Stimulated activated naive CD4-positive, alpha-beta T cell treated with Interleukin-2 at 50 U/mL for 16 hours (primary cell): ENCODE measurements at places on chromosomes 6 and 20.

DNA sequence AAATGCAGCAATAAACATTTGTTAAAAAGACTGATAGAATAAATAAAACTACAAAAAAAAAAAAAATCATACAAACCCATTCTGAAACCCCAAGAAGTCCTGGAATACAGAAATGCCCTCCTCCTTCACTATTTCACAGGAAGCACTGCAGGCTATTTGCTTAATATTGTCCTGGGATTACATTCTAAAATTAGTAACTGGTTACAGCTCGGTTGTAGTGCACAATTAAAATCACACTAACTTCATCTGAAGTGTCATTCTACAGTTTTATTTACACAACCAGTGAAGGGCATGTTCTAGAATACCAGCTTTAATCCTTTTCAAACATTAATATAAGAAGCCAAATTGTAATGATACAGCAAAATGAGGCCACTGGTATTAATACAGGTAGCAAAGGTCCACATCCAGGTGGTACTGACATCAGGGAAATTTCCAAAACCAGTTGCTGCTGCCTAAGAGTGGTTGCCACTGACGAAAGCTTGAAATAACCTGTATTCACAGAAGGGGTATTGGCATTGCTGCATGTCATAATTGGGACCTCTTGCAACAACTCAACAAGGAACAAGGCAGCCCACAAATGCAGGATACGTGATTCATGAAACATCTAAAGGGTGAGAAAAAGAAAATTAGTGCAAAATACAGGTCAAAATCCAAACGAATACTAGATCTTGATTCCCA is 26.9 kb downstream of the AKIRIN2 start:
- no peak for DNase-seq

DNA sequence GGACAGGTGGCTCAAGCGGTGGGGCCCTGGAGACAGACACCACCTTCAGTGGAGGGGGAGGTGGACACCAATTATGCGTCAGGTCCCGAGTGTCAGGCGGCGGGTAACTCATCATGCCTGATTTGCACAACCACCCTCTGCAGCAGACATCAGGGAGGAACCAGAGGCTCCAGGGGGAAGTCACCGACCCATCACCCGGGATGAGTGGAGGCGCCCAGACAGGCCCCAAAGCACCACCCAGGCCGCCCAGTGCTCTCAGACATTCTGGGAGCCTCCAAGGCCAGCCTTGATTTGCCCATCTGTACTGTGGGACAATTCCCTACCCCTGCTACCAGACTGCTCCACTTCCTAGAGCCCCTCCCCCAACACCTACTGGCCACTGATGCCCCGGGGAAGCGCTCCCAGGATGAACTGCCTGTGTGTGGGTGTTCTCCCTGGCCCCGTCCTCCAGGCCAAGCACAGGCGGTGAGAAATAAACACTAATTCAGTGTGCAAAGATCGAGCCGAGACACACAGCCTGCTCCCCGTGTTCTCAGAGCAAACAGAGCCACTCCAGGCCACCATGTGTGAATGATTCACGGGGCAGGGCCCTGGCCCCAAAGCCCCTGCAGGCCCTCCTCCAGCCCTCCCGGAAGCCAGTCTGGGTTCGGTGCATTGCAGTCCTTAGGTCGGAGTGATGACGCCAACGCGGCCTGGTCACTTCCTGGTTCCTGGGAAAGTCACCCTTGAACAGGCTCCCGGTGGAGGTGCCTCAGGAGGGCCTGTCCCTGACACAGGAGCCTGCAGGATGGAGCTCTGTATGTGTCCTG is 107.2 kb downstream of the ASXL1 start:
- no peak for DNase-seq

DNA sequence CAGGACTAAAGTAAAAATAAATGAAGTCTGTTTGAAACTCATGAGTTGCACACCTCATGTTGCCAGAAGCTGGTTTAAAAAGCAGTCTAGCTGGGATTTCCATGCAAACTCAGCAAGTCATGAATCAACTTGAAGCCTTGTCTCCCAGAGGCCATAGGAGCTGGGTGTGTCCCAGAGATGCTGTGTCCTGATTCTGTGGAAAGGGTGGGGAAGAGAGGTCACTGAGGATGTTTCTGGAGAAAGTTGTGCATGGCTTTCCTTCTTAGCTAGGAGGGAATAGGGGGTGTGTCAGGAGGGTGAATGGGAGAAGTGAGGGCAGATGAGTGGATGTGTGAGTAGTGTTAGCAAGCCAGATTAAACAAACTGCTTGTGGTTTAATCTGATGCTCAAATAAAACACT is 111.3 kb downstream of the ADAT2 start:
- no peak for DNase-seq

GRCh38 chr6:107083047-107083768 is 32.1 kb downstream of the BEND3 start:
- no peak for DNase-seq

DNA sequence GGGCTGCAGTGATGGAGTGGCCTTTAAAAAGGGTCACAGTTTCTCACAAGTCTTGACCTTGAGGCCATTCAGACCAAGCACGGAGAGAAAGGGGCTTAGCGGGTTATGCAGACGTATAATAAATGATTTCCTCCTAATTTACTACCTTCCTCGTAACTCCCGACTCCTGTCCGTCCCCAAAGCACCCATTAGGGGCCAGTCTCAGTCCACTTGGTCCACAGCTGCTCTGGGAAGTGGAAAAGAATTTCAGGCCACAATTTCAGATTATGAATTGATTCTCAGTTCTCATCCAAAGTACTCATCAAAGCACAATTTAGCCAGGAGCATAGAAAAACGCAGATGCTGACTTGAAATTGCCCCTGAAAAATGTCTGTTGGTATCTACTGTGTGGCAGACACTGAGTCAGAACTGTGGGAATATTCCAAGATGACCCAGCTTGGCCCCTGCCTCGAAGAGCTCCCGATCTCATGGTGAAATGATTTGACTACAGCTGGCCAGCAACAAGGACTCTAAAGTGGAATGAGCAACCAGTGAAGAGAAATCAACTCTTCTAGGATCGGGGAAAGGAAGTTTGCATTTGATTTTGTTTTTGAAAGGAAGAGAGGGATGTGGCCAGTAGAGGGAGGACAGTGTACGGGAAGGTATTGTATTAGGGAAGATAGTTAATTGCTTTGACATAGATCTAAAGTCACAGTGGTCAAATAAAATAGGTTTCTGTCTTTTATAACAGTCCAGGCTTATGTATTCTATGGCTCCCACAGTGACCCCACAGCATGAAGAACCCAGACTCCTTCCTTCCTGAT is 15.2 kb upstream of the STK35 start:
- no peak for DNase-seq

GRCh38 chr6:22980446-22980845 is 411.1 kb downstream of the HDGFL1 start:
- no peak for DNase-seq

- no peak for DNase-seq
These were observed 21.2 kb downstream of the TGM2 start for GRCh38 chr20:38143646-38144554.

GRCh38 chr20:1177680-1178079 is 7.1 kb downstream of the TMEM74B start:
- DNase-seq = no peak

GRCh38 chr20:50338479-50339391 is 148.1 kb downstream of the CEBPB start:
- DNase-seq = peak; percentile 60

DNA sequence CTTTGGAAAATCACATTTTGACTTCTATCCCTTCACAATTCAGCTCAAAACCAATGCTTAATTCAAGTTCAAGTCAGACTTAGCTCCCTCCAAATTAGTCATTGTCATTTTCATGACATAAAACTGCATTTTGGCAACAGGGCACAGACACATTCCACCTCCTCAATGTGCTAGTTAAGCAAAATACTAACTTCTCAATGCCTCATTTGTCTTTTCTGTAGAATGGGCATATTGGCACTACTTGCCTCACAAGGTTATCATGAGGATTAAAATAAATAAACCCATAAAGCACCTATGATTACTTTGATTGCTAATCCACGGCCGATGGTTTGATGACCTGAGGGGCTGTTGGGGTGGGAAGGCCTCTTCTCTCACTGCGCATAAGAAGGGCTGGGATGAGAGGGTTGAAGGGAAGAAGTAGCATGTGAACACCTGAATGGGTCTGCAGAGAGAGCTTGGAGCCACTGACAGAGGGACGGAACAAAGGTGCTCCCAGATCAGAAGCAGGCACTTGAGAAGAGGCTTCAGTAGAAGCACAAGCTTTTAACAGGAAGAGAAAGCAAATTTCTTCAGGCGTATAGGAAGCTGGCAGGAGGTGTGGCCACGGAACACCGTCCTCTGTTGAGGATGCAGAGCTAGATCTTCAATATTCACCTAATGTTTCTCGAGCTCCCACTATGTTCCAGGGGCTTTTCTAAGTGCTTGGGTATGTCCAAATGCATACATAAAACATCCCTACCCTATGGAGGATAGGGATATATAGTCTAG is 11.7 kb upstream of the TBC1D7 start:
- DNase-seq = no peak

DNA sequence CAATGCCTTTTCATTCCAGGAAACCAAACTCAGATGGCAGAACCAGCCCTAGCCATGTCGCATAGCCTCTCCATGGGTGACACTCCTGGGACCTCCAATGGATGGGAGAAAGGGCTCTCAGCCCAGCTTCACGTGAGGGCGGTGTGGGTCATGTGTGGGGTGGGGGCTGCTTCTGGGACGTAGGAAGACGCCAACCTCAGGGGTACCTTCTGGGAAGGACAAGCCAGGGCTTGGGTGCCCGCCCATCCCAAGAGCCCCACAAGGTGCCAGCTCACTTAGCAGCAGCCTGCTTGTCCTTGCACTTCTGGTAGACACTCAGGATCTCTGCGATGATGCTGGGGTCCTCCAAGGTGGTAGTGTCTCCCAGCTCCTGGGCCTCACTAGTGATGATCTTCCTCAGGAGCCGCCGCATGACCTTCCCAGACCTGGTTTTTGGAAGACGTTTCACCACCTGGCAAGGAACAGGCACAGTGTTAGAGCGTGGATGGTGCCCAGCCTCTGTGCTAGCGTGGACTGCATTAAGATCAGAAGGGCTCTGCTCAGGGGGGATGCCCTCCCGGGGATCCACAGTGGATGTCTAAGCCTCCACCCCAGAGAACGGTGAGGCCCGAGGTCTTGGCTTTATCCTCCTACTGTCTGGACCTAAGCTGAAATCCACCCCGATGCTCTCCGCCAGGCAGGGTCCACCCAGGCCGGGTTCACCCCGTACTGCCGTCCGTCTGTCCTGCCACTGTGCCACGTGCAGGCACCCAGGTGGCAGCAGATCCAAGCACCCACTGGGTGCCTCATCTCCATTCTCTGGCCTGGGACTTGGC is 15.1 kb upstream of the APMAP start:
- DNase-seq = no peak

DNA sequence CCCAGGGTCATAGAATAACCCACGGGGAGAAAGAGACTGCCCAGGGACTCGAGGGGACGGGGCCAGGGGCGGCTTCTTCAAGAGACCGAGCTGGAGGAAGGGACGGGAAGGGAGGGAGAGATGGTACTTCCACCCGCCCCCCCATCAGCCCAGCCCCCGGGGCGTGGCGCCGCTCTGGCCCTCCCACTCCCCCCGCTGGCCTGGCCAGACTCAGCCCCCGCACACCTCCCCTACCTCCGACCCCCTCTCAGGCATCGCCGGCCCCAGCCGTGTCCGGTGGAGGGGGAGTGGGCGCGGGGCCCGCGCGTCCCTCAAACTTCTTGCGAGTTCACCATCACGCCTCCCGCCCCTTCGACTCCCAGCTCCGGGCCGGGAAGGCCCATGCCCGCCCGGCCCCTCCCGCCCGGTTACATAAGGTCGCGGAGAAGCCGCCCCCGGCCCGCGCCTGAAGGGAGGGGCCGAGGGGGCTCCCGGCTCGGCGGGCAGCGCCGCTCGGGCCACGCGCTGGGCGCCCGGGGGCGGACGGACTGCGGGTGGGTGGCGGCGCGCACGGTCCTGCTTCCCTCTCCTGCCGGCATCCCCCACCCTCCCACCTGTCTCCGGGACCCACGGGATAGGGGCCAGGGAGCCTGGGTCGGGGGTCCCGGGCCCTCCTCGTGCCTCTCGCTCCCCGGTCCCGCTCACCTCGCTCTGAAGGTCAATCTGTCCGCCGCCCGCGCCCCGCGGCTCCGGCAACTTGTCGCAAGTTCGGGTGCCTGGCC is 562 bp downstream of the TFEB start:
- DNase-seq = peak; percentile 65

- no peak for DNase-seq
These were observed 386.9 kb upstream of the MAN1A1 start for GRCh38 chr6:119736296-119737021.

GRCh38 chr20:43936805-43937204 is 22.2 kb downstream of the TOX2 start:
- no peak for DNase-seq

GRCh38 chr6:126300735-126301134 is 39.2 kb upstream of the CENPW start:
- DNase-seq = no peak

DNA sequence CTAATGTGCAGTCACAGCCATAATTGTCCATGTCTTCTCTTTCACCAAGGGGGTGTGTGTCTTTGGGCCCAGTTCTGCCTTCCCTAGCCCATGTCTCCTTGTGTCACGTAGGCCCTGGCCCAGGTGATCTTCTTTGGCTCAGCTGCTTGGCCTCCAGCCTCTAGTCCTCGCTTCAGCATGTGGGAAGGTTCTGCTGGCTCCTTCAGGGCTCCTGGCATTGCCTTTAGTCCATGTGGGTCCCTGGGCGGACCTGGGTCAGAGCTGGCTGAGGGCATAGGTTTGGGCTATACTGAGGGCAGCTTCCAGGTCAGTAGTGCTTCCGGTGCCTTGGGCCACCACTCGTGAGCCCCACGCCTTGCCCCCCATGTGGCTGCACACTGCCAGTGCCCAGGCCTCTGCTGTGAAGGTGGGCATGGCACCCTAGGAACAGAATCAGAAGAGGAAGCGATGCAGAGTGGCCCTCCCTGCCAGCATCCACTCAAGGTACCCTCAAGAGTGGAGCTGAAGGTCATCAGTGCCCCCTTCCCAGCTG is 12.8 kb downstream of the AARS2 start:
- no peak for DNase-seq

- no peak for DNase-seq
These were observed 28.3 kb downstream of the CDK5RAP1 start for GRCh38 chr20:33372993-33373441.

GRCh38 chr6:80988286-80988685 is 764.2 kb downstream of the TENT5A start:
- no peak for DNase-seq

- DNase-seq = no peak
These were observed 251.6 kb downstream of the HACE1 start for GRCh38 chr6:104608101-104608500.

DNA sequence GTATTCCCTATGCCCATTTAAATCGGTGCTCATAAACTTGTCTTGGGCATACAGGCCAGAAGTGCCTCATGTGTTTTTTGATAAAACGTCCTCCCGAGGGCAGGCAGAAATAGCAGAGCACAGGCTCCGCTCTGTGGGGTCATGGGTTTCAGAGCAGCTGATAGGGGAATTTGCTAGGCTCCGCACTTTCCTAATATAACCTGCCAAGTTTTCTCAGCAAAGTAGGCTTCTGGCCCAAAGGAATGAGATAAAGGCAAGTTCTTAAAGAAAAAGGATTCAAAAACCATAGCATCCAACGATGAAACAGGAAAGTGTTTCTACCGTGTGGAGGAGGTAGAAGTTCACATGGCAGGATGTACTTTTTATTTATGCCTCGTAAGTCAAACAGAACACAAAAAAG is 69.8 kb upstream of the RALGAPA2 start:
- no peak for DNase-seq
